ENCODE measurements at places on chromosomes 12 and 14.

GRCh38 chr12:105977236-105977635 is 161.5 kb downstream of the NUAK1 start:
- DNase-seq: no peak

GRCh38 chr14:94171208-94171607 is 2.9 kb upstream of the PPP4R4 start:
- DNase-seq: no peak

DNA sequence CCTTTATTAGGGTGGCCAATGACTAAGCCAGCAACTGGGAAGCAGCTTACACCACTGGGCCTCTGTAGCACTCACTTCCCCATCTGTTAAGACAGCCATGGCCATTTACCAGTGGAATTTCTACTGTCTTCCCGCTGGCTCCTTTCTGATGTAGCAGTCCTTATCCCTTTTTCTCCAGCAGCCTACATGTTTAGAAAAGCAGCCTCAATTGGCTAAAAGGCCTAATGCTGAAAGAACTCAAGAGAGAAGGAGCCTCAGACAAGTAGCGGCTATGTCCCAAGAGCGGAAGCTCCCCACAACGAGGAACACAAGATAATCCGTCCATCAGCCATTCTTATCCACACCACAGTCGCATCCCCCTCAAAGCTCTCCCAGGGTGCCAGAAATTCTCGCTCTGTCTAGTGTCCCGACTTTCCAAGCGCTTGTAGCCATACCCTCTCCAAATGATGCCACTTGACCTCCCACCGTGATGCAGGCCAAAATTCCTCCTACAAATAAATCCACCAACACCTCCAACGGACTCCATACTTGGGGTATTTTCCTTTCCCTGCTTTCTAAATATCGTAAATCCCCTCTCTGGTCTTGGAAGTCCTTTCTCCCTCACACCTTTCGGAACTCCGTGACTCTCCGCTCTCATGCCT is 624 bp downstream of the M6PR start:
- no peak for DNase-seq

GRCh38 chr12:6303071-6303470 is 7.4 kb upstream of the PLEKHG6 start:
- DNase-seq: no peak

DNA sequence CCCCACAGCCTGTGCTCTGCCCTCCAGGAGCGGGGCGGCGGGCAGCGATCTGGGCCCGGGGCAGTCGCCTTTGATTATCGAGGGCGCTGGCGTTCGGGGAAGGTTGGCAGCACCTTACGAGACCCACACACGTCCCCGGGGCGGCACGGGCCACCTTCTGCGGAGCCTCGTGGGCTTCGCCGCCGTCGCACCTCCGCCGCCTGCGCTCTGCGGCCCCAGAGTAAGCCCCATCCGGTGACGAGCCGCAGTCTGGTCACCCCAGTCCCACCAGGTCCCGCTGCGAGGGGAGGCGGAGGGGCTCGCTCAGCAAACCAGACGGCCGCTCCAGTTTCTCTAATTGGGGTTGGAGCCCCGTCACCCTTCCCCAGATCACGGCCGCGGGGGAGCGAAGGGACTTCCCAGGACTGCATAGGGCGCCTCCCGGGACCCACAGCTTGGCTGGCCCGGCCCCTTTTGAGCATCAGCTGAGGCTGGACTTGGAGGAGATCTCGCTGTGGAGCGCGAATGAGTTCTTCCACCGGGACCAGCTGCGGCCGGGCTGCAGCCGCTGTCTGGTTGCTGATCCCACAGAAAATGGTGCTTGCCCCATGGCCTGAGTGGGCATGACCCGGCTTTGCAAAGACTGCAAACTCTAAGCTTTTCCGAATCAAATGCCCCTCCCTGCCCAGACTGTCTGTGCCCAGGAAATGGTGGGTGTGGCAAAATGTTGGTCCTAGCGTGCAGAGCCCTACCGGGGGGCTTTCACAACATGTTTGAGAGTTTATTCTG is 560 bp downstream of the LGALS3 start:
- DNase-seq: no peak

- no peak for DNase-seq
These were observed 1.6 kb upstream of the OTUB2 start for GRCh38 chr14:94024549-94024948.
